ENCODE measurements at places on chromosomes 2 and 18.

DNA sequence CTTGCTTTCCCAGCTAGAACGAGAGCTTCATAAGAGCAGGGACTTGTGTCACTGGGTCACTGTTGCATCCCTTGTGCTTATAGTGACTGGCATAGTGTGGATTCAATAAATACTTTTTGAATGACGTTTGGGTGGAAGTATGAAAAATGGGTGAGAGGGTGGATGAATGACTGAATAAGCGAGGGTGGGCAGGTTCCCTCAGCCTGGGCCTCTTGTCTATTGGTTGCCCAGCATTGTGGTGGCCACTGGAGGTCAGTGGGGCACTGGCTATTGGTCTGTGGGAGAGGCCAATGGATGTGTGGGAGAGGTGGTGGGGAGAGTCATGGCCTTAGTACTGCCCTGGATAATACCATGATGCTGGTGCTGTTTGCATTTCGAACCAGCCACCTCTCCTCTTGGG lies 93.8 kb upstream of the SKOR2 start:
- no peak for DNase-seq

DNA sequence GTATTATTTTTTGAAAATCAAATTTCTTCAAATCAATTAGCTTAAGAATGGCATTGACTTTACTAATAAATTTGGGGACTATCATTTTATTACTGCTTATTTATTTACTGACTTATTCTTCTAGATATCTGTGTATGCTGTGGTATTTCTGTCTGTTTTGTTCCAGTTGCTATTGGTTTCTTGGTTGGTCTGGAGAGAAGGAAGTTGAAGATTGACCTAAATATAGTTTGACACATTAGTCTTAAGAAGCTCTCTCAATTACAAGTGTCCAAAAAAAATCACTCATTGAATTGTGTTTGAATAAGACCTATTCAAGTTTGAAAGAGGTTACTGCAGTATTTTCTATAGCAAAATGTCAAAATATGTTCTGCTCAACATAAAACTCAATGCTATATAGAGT lies 153.3 kb upstream of the KYNU start:
- no peak for DNase-seq

- DNase-seq: no peak
Measured at GRCh38 chr2:223418131-223418530, 184.0 kb downstream of the SCG2 start.

- DNase-seq: no peak
Measured at GRCh38 chr2:215677481-215677880, 241.6 kb upstream of the FN1 start.

DNA sequence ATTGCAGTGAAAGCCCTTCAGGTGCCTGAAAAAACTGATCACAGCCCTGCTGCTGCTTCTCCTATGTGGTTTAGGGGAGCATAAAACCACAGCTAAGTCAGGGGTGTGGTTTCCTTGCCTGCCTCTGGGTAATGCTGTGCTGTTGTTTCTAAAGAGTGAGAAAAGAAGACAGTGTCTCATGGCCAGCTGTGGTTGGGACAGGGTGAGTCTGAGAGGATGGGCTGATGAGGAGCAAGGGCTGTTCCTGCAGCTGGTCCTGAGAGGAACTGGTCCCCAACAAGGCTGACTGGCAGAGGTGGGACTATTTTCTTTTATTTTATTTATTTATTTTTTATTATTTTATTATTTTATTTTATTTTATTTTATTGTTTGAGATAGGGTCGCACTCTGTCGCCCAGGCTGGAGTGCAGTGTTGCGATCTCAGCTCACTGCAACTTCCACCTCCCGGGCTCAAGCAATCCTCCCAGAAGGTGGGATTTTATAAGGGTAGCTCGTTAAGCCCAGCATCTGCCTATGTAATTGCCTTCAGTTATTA lies 236.7 kb downstream of the FHOD3 start:
- no peak for DNase-seq

- no peak for DNase-seq
Measured at GRCh38 chr2:231294571-231295362, 96.3 kb downstream of the ARMC9 start.

GRCh38 chr2:113060396-113060795 lies 1.4 kb downstream of the IL36RN start:
- no peak for DNase-seq

DNA sequence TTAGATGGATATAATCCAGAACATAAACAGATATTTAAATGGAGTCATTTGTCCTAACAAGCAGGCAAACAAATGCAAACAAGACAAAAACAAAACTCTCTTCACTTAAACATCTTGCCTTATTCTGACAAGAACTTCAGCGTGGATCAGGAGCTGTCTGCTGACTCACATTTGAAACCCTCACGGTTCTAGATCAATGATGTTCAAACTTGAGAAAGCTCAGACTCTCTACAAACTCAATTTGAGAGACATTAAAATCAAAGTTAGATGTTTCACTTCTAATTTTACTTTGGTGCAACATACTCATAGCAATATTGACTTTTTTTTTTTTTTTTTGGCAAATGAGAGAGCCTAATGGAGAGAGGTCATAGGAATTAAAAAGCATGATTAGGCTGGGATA lies 362.8 kb upstream of the SLC14A2 start:
- no peak for DNase-seq

DNA sequence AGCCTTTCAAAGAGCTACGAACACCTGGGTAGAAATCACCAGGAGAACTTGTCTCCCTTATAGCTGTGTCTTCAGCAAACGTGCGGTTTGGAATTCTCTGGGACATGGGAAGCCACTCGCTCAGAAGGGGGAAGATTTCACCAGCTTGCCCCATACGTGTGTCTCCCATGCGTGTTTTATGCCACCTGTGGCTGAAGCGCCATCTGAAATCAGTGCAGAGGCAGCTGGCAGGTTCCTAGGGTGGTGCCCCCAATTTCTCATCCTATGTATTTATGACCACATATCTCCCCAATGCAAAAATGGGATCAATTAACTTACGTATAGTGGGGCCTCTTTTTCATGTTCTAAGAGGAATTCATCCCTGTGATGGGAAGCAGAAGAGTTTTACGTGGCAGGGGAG lies 81.6 kb downstream of the TPO start:
- DNase-seq: no peak

- DNase-seq: no peak
Measured at GRCh38 chr2:139825726-139826125, 1045.5 kb upstream of the NXPH2 start.

GRCh38 chr18:12960853-12961397 lies 13.1 kb downstream of the SEH1L start:
- no peak for DNase-seq

DNA sequence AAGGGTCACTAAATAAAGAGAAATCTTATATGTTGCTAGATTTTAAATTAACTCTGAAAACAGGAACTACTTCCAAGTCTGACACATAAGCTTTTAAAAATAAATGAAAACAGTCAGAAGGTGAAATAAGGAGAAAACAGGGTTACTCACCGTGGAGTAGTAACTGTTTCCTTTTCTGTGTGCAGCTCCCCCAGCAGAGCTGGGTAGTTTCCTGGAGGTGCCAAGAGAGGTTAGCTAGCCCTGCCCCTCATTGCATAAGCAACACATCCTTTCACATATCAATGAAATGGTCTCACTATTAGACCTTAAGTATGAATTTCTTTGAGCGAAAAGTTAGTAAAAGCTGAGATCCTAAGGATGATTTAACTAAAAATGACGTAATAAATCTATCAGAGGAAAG lies 54.0 kb upstream of the GPR75 start:
- peak; percentile 68 for DNase-seq

GRCh38 chr2:241797441-241798080 lies 11.4 kb upstream of the NEU4 start:
- no peak for DNase-seq

DNA sequence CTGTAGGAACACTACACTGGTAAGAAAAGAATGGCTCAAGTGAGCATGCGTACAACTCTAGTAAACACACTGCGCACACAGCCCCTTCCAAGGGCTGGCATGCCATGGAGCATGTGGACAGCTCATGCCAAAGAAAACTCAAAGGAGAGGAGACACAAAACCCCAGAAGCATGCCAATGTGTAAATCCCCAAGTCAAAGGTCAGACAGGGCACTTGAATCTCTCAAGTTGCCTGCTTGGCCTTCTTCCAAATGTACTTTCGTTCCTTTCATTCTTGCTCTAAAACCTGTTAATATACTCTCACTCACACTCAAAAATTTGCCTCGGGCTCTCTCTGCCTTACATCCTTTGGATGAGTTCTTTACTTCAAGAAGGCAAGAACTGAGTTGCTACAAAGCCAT lies 365.3 kb downstream of the NBAS start:
- no peak for DNase-seq

- no peak for DNase-seq
Measured at GRCh38 chr18:24051031-24051947, 36.7 kb downstream of the TTC39C start.

DNA sequence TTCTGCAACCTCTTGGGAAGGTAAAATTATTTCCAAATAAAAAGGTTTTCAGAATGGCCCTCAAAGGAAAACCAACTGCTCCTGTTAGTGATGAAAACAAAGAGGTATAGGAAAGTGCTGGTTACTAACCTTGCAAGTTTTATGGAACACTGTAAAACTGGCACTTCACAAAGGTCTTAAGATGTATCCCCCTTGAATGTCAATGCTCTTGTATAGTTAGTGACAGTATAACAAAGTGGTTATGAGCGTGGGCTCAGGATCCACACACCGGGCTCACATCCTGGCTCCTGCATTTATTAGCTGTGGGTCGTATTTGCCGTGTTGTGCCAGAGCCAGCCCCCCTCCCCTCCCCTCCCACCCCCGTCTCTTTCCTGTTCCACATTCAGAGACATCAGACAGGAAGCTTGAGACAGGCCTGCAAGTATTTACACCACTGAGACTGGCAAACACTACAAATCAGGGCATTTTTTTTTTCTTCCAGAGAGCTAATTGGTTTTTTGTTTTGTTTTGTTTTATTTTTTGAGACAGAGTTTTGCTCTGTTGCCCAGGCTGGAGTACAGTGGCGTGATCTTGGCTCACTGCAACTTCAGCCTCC lies 9.2 kb upstream of the DNPEP start:
- no peak for DNase-seq

DNA sequence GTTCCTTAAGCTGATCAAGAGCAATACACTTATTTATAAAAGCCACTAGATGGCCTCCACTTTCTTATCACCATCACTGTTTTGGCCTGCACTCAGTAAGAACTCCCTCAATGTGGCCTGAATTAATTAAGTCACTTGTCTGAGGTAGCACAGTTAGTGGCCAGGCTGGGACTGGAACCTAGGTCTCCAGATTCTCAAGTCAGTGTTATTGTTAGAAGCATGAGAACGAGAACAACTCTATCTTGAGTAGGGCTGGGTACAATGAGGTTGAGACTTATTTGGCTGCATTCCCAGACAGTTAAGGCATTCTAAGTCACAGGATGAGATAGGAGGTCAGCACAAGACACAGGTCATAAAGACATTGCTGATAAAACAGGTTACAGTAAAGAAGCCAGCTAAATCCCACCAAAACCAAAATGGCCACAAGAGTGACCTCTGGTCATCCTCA lies 115.8 kb downstream of the SS18 start:
- no peak for DNase-seq

DNA sequence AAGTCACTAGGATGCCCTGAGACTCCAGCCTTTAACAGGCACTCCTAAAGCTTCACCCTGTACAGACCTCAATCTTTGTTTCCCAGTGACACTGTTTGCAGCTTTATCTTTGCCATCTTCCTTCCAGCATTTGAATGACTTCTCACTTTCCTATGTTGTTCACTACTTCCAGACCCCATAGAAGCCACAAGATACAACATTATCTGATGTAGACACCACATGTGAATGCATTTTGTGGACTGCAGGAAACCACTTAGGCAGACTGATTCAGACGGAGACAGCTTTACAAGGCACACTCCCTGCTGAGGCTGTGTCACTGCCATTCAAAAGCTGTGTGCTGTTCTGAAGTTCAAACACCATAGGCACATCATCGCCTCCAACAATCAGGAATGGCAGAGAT lies 67.3 kb upstream of the SPATS2L start:
- no peak for DNase-seq

- DNase-seq: no peak
Measured at GRCh38 chr2:99888617-99889016, 253.8 kb downstream of the AFF3 start.

DNA sequence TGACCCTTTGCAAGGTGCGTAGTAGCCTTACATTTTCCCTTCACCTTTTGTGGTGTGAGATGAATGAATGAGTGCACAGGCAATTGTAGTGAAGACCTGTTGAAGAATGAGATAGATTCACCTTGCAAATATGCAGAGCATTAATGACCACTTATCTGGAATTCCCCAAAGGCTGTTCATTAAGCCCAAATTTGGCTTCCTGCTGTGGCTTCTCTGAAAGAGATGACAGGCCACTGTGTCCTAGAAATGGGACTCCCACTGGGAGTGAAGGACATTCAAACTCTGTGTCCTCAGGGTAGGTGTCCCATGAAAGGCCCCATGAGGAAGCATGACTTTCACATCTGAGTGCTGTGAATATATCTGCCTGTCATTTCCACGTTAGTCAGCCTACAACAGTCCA lies 1821.8 kb upstream of the PIK3C3 start:
- no peak for DNase-seq

GRCh38 chr2:117323331-117323730 lies 491.2 kb upstream of the DDX18 start:
- DNase-seq: no peak

GRCh38 chr2:201879996-201880395 lies 73.7 kb downstream of the CDK15 start:
- no peak for DNase-seq

- DNase-seq: no peak
Measured at GRCh38 chr18:3839581-3839981, 389.6 kb downstream of the TGIF1 start.

DNA sequence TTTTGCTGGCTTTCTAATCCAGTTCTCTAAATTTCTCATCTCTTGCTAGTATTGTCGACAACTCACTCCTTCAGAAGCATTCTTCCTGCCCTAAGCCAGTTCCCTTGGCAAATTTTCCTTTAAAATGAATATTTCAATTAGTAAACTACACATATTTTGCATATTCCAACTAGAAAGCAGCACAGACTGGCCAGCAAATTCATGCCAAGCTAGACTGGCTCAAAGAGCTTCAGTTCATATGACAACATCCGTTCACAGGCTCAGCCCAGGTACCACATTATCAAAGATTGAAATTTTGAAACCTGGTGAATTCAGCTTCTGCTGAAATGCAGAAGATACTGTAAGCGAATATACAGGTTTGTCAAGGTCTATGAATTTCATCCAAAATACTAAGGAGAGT lies 64.5 kb downstream of the AFF3 start:
- DNase-seq: no peak

GRCh38 chr2:158189526-158189925 lies 87.8 kb downstream of the UPP2 start:
- DNase-seq: peak; percentile 47

DNA sequence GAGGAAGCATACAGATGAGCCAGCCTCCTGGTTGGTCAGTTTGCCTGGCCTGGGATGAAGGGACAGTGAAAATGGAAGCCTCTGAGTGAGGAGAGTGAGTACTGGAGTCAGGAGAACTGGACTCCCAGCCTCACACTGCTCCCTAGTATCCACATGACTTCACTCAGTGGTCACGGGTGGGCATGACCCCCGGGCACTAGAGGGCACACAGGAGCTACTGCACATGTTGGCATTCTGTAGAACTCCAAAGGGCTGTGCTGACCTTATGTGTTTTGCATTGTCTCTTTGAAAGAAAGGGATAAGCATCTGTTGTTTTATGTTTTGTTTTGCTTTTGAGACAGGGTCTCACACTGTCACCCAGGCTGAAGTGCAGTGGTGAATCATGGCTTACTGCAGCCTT lies 23.7 kb downstream of the NCAPH start:
- peak; percentile 10 for DNase-seq

- DNase-seq: peak; percentile 69
Measured at GRCh38 chr2:58571181-58571852, 330.2 kb upstream of the FANCL start.

GRCh38 chr2:80363791-80364349 lies 59.3 kb upstream of the LRRTM1 start:
- no peak for DNase-seq

Measured in bone marrow (tissue), 2 donors.